ELR (cell line): ENCODE measurements at places on chromosomes 6 and 20.

- DNase-seq, result peak; percentile 65
These were observed 435 bp downstream of the KIFC1 start for GRCh38 chr6:33391922-33392594.

GRCh38 chr6:9332241-9332780 is 897.0 kb upstream of the SLC35B3 start:
- DNase-seq, result no peak

- no peak for DNase-seq
These were observed 49.3 kb downstream of the NCOA6 start for GRCh38 chr20:34776177-34776576.

GRCh38 chr6:113464960-113465359 is 392.2 kb upstream of the MARCKS start:
- DNase-seq, result peak; percentile 92

GRCh38 chr6:33375143-33375671 is 16.4 kb upstream of the KIFC1 start:
- peak; percentile 68 for DNase-seq

- peak; percentile 16 for DNase-seq
These were observed 63.5 kb downstream of the THBS2 start for GRCh38 chr6:169190144-169190584.

GRCh38 chr6:16965689-16966088 is 136.2 kb upstream of the STMND1 start:
- DNase-seq, result peak; percentile 6

- peak; percentile 33 for DNase-seq
These were observed 102.8 kb upstream of the PRSS16 start for GRCh38 chr6:27144740-27145079.

DNA sequence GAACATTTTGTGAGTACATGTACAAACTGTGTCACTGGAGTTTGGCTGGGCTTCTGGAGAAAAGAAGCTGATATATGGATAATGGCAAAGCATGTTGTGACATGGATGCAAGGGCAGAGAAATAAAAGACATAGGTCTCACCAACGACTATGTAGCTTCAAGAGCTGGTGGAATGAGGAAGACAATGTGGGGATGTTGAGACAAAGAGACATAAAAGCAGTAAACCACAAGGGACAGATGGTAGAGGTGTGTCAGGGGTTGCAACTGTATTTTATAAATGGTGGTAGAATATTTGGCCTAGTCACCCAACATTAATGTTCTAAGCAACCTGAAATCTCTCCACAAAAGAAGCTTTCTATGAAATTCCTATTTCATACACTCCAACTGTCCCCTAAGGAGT is 199.0 kb downstream of the KCNQ5 start:
- DNase-seq, result no peak

GRCh38 chr20:21396599-21397340 is 556 bp downstream of the NKX2-4 start:
- no peak for DNase-seq

GRCh38 chr6:139519571-139520031 is 145.2 kb upstream of the CITED2 start:
- DNase-seq, result no peak

GRCh38 chr6:35544769-35545361 is 32.2 kb upstream of the TULP1 start:
- peak; percentile 48 for DNase-seq
